Endodermal cell (in vitro differentiated cells): ENCODE measurements at places on chromosomes 5 and 9. TPM values are rescaled to one million over a fixed set of nuclear protein-coding genes. Genes with fewer than 3 reads are reported as not detected.

GFI1B gene
- total RNA-seq: 0.29 and 0.44 TPM in 2 replicates

FAM169A gene
- total RNA-seq: 46.7 and 50.5 TPM in 2 replicates

TEX48 gene
- total RNA-seq: not detected in 3 replicates

ACER2 gene
- 2.4 and 2.6 TPM in 2 replicates for total RNA-seq

PCDHB3 gene
- total RNA-seq: 14.8 and 17.7 TPM in 2 replicates

MTX3 gene
- 35.7 to 41.5 TPM (median 39.7 TPM) in 3 replicates for total RNA-seq

C9orf153 gene
- 0.37 and 0.38 TPM in 2 replicates for total RNA-seq

IRF1 gene
- 5.6 and 6.0 TPM in 2 replicates for total RNA-seq

CTSV gene
- 256 to 319 TPM (median 303 TPM) in 3 replicates for total RNA-seq

WNK2 gene
- total RNA-seq: 41.7 and 48.8 TPM in 2 replicates

COL15A1 gene
- total RNA-seq: 0.13 to 0.42 TPM (median 0.27 TPM) in 3 replicates

CTXN3 gene
- total RNA-seq: not detected in 2 replicates

LRRC19 gene
- total RNA-seq: not detected in 3 replicates

FOXD1 gene
- 0.29 to 17.1 TPM (median 0.61 TPM) in 3 replicates for total RNA-seq

PCDHA4 gene
- total RNA-seq: 5.0 and 5.6 TPM in 2 replicates

AMBP gene
- 0.54 and 0.68 TPM in 2 replicates for total RNA-seq

CER1 gene
- 2,562 and 3,326 TPM in 2 replicates for total RNA-seq

ACOT12 gene
- not detected in 3 replicates for total RNA-seq

FOXD4L3 gene
- 0.15 and 0.16 TPM in 2 replicates for total RNA-seq

SLC28A3 gene
- not detected in 3 replicates for total RNA-seq

FGF1 gene
- 0.77 and 2.1 TPM in 2 replicates for total RNA-seq

OR13J1 gene
- not detected in 3 replicates for total RNA-seq

PRDM9 gene
- 0.18 TPM in 1 of 2 replicates, not detected in the other for total RNA-seq

KIAA0825 gene
- total RNA-seq: 1.2 to 2.6 TPM (median 2.2 TPM) in 3 replicates

LECT2 gene
- total RNA-seq: not detected in 2 replicates

ATP6V1G1 gene
- 123 and 131 TPM in 2 replicates for total RNA-seq

FCHO2 gene
- total RNA-seq: 18.5 to 23.0 TPM (median 19.7 TPM) in 3 replicates

NPDC1 gene
- 55.2 and 60.8 TPM in 2 replicates for total RNA-seq

ARL14EPL gene
- not detected in 3 replicates for total RNA-seq

NME5 gene
- total RNA-seq: 3.9 and 4.7 TPM in 2 replicates

ACTBL2 gene
- total RNA-seq: not detected in 2 replicates

PCDHGA9 gene
- total RNA-seq: 0.75 to 0.95 TPM (median 0.89 TPM) in 3 replicates

ST8SIA4 gene
- total RNA-seq: 23.3 to 74.3 TPM (median 25.2 TPM) in 3 replicates

RNF224 gene
- total RNA-seq: 0.38 to 0.66 TPM (median 0.42 TPM) in 3 replicates

HDAC3 gene
- total RNA-seq: 73.3 and 76.4 TPM in 2 replicates

PLAC8L1 gene
- 1.00 TPM in 1 of 3 replicates, not detected in the others for total RNA-seq

CARTPT gene
- total RNA-seq: not detected in 2 replicates

NR5A1 gene
- total RNA-seq: 0.11 and 0.37 TPM in 2 replicates

CCDC180 gene
- total RNA-seq: 1.4 and 4.9 TPM in 2 replicates

BTNL3 gene
- not detected in 2 replicates for total RNA-seq

SNAPC4 gene
- 8.5 to 19.6 TPM (median 18.7 TPM) in 3 replicates for total RNA-seq

CA9 gene
- total RNA-seq: 1.2 to 3.6 TPM (median 1.8 TPM) in 3 replicates

DMRTA1 gene
- total RNA-seq: 4.6 to 6.3 TPM (median 5.1 TPM) in 3 replicates

CSF1R gene
- 0.25 TPM in 1 of 2 replicates, not detected in the other for total RNA-seq

NPR3 gene
- total RNA-seq: 0.57 to 3.7 TPM (median 0.82 TPM) in 3 replicates

FBP1 gene
- total RNA-seq: 1.0 and 1.2 TPM in 2 replicates

PCDHB4 gene
- 1.6 to 1.8 TPM (median 1.7 TPM) in 3 replicates for total RNA-seq

PTPN3 gene
- total RNA-seq: 4.6 to 6.1 TPM (median 5.0 TPM) in 3 replicates

FAM221B gene
- total RNA-seq: not detected in 3 replicates

EQTN gene
- total RNA-seq: not detected in 2 replicates

KCTD16 gene
- 0.44 to 3.2 TPM (median 0.65 TPM) in 3 replicates for total RNA-seq

PCDHB2 gene
- 28.4 to 32.9 TPM (median 32.1 TPM) in 3 replicates for total RNA-seq

ANKDD1B gene
- 5.6 and 8.6 TPM in 2 replicates for total RNA-seq

LRSAM1 gene
- 17.8 and 19.8 TPM in 2 replicates for total RNA-seq

LPAR1 gene
- 3.8 to 7.0 TPM (median 5.0 TPM) in 3 replicates for total RNA-seq

CCL19 gene
- not detected in 2 replicates for total RNA-seq

GARIN3 gene
- not detected in 3 replicates for total RNA-seq

IL4 gene
- total RNA-seq: not detected in 3 replicates
